Stimulated activated CD8-positive, alpha-beta memory T cell treated with anti-CD3 and anti-CD28 coated beads, Interleukin-7, amount 100 ng/mL, for 4 hours (primary cell): ENCODE measurements at places on chromosomes 11 and 22.

GRCh38 chr11:127445476-127445875, 444.9 kb upstream of the KIRREL3 start:
- DNase-seq: no peak

DNA sequence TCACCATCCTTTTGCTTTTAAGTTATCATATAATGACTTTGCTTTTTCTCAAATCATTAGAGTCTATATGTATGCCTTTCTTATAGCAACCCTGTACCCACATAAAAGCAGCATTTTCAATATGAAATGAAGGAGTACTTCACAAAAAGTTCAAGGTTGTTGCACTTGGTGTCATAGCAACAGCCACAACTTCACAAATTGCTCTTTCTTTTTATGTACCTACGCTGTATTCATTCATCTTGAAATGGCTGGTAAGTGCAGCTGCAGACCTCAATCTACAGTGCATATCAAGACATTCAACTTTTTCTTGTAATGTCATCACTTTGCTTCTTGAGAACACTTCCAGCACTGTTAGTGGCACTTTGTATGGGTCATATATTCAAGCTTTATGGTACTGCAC, 18.6 kb downstream of the CWC15 start:
- no peak for DNase-seq

DNA sequence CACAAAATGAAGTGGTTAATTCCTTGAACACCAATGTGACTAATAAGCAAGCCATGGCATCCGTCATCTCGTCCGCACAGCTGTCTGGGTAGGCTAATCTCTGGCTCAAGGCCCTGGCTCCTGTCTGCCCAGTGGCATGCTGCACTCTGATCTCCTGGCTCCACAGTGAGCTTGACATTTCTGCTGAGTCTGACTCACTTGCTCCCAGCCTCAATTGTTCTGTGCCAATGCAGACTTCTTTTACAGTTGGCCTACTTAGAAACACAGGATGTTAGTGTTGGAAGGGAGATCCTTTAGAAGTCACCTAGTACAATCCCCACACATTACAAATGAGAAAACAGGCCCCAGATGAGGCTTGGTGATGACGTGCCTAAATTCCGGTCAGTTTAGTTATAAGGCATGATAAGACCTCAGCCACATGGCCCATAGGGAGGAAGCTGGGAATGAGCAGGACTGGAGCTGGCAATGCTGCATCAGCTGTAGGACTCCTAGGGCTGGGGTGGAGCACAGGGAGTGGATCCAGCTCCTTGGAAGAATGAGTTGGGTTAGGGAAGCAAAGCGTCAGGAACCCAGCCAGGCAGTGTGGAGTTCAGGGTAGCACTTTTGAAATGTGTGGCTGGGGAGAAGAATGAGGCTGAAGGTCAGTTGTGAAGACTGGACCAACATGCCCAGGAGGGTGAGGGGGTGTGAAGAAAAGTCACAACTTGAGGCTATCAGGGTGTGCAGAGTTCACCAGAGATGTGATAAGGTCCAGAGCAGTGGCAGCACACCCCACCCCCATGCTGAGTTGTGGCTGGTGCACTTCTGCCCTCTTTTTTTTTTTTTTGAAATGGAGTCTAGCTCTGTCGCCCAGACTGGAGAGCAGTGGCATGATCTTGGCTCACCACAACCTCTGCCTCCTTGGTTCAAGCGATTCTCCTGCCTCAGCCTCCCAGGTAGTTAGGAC, 70.2 kb upstream of the EED start:
- no peak for DNase-seq

- DNase-seq: no peak
Observed at GRCh38 chr11:34564406-34564805, 50.8 kb upstream of the ELF5 start.

GRCh38 chr11:69563946-69564775, 76.8 kb upstream of the CCND1 start:
- DNase-seq: no peak

- no peak for DNase-seq
Observed at GRCh38 chr11:90908074-90908473, 685.2 kb upstream of the CHORDC1 start.

DNA sequence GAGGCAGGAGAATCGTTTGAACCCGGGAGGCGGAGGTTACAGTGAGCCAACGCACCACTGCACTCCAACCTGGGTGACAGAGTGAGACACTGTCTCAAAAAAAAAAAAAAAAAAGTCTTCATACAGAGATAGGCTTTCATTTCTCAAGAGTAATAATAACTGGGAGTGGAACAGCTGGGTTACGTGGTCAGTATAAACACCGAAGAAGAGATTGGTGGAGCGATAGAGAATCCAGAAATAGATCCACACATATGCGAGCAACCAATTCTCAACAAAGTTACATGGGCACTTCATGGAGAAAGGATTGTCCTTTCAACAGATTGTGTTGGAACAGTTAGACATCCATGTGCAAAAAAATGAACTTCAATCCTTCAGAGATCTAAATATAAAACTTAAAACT, 24.6 kb downstream of the ZBED4 start:
- DNase-seq: no peak

- DNase-seq: no peak
Observed at GRCh38 chr11:134017511-134018430, 51.1 kb upstream of the JAM3 start.

- DNase-seq: no peak
Observed at GRCh38 chr11:28701760-28702449, 593.7 kb downstream of the METTL15 start.

DNA sequence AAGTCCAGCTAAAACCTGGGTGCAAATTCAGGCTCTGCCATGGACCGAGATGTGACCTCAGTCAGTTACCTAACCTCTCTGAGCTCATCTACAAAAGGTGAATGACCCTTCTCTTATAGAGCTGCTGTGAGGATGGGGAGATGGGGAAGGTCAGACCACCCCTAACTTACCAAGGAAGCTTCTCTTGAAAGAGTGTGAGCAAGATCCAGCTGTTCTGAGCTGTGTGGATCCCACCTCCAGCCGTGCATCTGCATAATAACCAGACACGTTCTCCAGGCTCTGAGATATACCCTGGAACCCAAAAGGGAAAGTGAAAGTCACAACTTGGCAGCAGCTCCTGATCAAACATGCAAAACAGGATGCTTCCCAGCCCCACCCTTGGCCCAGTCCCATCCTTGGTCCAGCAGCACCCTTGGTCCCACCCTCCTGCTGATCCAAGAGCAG, at the start of gene APOL3:
Gene APOL3 (minus strand): TSS at position 257 of the 444 bp plus-strand sequence. CDS start 11,700 bp downstream, outside the sequence.
- peak; percentile 29 for DNase-seq

- no peak for DNase-seq
Observed at GRCh38 chr22:46976143-46976542, 213.7 kb downstream of the TBC1D22A start.

DNA sequence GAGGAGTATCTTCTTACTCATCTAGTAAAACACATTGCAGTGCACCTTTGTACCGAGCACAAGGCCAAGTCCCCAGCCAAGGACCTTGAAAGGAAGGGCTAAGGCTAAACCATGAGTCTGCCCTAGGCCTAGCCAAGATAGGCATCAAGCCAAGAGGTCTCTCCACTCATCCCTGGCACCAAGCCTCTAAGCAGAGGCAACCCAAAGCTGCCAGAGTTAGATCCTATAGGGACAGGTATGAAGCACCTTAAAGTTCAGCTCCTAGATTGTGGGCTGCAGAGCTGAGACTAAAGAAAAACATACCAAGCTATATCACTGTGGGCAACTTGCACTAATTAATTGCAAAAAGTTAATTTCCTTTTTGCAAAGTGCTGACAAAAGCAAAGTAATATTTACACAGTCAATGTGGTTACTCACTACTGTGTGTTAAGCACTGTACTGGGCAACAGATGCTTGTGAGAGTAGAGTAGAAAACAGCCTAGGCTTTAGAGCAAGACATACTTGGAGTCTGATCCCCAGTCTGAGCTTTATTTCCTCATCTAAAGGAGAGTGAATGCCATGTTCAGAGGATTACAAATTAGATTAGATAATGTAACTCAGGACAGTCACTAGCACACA, 7.2 kb downstream of the COA4 start:
- no peak for DNase-seq

GRCh38 chr11:73649206-73649605, 2.8 kb downstream of the PLEKHB1 start:
- no peak for DNase-seq

GRCh38 chr11:35593143-35593542, 25.1 kb upstream of the FJX1 start:
- no peak for DNase-seq

DNA sequence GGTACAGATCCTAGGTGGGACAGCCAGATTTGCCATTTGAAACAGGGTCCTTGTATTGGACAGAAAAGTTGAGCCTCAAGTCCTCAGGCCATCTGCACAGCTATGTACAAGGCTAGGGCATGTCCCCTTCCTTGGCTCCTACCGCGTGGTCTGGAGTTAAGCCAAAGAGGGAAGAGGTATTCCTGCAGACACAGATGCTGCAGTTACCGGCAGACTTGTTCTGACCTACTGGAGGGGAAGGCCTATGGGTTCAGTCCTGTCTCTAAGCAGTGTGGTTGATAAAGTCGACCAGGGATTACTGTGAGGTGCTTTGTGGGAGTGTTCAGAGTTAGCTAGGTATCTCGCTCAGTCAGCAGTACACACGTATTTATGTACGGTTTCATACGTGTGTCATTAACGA, 180.6 kb downstream of the ADAMTS15 start:
- DNase-seq: no peak

DNA sequence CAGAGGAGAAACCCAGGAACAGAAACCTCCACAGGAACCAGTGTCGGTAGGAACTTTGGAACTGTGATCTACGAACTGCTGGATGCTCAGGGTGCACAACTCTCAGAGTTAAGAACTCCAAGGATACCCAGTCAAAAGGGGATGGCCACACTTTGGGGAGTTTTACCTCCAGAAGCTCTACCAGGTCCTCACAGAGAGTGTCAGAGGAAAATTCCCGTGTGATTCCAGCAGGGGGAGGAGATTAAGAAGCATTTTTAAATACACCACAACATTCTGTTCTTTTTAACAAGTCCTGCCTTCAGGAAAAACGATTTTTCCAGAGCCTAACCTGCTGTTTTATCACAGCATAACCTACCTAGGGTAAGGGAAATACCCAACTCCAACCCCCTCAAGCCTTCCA, 104.0 kb downstream of the SOX6 start:
- no peak for DNase-seq

DNA sequence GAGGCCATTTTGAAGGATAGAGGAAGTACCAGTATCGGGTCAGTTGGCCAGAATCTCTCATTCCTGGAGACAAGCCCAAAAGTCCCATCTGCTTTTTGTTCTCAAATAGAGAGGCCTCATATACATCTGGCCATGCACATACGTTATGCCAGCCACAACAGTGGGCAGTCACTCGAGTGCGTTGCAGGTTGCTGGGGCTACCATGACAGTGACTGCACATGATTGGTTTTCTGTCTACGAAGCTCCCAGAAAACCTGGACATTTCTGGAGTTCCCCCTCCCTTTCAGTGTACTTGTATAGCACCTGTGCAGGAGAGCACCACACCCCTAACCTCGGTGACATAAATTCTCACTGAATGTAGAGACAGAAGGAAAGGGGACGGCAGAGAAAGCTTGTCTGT, 62.1 kb downstream of the C22orf31 start:
- DNase-seq: no peak

- no peak for DNase-seq
Observed at GRCh38 chr11:96708219-96708878, 318.5 kb downstream of the JRKL start.

GRCh38 chr22:37218771-37219411, 6.6 kb upstream of the SSTR3 start:
- peak; percentile 58 for DNase-seq

DNA sequence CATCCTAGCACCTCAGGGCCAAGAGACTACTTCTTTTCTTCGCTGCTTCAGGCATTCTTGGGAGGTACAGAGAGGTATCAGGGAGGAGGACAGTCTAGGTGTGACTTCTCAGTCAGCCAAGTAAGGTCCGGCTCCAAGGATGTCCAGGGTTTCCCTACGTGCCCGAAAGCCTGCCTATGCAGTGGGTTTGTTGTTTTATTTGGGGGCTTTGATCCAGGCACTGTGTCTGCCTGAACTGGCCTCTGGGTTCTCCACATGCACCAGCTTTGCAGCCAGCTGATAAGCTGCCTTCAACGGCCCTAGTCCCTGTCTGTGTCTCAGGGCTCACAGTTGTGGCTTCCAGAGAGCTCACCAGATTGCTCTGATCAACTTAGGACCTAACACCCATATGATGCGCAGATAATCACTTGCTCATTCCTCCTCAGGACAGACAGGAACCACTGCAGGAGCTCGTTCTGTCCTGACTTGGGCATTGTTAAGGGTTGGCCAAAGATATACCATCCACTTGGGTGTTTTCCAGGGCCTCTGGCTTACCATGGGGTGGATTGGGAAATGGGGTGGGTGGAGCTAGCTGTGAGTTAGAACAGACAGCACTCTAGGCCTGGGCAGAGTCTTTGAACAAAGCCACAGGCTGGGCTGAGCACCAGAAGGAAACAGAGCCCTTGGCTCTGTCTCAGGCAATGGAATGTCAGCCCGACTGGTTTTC, 45.5 kb upstream of the CRYBB3 start:
- no peak for DNase-seq

DNA sequence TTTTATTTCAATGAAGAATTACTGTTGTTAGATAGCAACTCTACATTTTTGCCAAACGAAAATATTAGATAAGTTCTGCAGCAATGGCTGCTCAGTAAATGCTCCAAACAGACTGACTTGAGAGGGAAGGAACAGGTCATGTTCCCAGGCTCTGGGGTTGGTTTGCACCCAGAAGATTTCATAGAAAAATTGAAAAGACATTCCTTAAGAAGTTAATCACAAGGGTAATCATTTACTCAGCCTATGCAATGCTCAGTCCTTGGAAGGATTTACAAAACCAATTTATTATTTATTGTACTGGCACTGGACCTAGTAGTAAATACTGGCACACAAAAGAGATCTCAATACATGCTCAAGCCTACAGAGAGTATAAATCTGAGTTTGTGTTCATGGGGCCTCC, 179.1 kb upstream of the MTNR1B start:
- DNase-seq: no peak

DNA sequence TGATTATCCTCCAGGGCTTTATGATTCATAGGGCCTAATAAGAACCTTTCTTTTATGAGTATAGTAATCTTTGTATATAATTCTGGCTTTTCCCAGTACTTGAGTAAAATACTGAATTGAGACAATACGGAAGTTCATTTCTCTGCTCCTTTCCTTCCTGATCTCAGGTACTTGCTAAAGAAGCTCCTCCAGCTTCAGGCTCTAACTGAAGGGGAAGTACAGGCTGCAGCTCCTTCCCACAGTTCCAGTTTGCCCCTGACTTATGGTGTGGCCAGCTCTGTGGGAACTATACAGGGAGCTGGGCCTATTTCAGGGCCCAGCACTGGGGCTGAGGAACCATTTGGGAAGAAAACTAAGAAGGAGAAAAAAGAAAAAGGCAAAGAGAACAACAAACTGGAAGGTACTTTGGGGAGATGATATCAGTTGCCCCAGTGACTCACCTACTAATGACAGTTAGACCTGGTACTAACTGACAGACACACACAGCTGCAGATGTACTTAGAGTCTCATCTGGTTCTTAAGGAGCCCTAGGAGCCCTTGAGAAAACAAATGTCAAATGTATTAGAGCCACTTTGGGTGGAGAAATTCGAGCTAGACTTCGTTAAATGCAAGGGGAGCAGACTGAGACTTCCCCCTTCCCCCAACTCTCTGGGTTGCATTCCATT, 3.0 kb downstream of the TBRG1 start:
- DNase-seq: no peak

- DNase-seq: no peak
Observed at GRCh38 chr11:72818971-72819370, 4.8 kb downstream of the ATG16L2 start.

GRCh38 chr22:26075251-26075650, 94.0 kb upstream of the SEZ6L start:
- DNase-seq: no peak

GRCh38 chr11:128830290-128831173, 36.6 kb downstream of the KCNJ1 start:
- no peak for DNase-seq
